Right lung (tissue), 10 donors: ENCODE measurements at places on chromosomes 5 and 9.

GRCh38 chr5:119878712-119879111 is 249.4 kb downstream of the FAM170A start:
- no peak for DNase-seq

- DNase-seq = no peak
Observed at GRCh38 chr5:167489202-167489601, 802.2 kb upstream of the WWC1 start.

GRCh38 chr9:132547976-132548730 is 34.3 kb upstream of the BARHL1 start:
- DNase-seq = no peak

GRCh38 chr9:91199739-91200497 is 161.8 kb downstream of the AUH start:
- DNase-seq = no peak

DNA sequence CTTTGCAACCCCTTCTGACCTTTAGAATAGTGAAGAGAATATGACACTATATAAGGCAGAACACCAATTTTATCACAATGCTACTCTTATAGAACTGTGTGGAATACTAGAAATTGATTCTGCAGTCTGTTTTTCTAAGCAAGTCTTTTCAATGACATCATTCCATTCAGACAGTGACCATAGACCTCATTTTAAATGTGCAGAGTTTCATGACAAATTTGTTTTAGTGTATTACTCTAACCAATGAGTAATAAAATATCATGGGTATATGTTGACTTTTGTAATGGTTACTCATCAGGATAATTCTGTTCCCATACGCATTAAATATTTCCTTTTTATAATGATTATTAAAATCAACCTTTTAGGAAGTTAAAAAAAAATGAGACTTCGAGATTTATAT is 219.9 kb downstream of the COX7C start:
- DNase-seq = no peak

- DNase-seq = no peak
Observed at GRCh38 chr5:64339769-64340168, 166.0 kb upstream of the RGS7BP start.

DNA sequence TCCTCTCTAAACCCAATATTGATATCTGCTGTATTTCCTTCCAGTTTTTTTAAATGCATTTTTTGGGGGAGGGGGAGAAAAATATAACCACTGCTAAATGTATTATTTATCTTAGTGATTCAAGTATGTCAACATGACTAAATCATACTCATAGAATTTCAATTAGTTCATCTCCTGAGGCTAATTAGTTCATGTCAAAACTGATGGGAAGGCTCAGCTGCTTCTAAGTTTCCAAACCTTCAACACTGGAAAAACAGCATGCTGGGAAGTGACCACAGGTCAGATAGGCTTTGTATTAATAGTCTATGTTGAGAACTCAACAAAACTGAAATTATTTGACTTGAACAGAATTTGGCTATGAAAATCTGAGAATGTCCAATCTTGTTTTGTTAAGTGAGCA is 118.7 kb downstream of the TTLL11 start:
- DNase-seq = no peak
